Astrocyte of the hippocampus (primary cell): ENCODE measurements at places on chromosomes 7 and 10.

DNA sequence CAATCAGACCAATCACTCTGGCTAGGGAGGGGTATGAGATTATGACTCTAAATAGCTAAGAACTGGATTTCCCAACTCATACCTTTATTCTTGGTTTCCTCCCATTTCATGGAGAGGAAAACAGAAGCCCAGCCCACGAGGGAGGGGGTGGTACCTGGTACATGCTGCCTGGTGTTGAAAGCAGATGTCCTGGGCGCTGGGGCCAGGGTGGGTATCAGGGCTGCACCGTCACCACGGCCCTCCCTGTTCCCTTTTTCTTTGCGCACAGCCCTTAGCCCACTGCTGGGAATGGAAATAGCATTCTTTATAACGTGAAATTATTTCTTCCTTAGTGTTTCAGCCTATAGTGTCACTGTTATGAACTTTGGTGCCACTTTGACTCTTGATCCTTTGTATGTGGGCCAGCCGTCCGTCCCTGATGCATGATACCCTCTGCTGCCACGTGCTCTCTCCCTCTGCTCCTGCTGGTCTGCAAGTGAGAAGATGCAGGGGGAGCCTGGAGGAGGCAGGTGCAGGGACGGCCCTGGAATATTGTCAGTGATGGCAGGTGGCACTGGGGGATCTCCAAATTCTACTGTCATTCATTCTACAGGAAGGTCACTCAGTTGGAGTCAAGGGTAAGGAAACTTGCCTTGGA is 158.5 kb downstream of the CDH23 start:
- no peak for DNase-seq

DNA sequence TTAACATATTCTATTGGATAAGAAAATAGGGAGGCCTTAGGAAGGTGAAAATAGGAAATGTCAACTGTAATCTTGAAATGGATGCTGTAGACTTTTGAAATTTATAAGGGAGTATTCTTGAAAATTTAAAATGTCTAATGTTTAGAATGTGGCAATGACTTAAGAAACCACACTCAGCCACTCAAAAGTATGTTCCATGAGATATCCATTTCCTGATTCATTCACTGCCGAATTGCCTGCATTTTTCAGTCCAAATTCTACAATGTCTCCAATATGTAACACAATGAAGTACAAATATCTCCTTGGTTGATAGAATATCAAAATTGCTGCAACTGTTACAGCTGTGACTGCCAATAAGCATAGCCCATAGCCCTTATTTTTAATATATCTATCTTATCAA is 25.9 kb downstream of the PRKG1 start:
- DNase-seq: no peak

DNA sequence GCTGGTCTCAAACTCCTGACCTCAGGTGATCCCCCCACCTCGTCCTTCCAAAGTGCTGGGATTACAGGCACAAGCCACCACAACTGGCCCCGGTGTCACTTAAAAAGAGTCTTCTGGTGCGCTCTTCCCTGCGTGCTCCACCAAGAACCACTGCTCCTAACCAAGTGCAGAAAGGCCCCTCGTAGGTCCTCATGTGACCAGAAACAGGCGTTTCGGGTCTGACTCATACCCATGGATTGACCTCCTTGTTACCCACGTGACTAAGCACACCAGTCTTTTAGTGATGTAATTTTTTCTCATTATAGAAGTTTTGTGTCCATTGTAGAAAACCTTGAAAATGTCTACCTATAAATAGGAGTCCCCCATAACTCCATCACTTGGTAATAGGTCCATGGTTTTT is 13.9 kb downstream of the FKBP6 start:
- DNase-seq: peak; percentile 55

DNA sequence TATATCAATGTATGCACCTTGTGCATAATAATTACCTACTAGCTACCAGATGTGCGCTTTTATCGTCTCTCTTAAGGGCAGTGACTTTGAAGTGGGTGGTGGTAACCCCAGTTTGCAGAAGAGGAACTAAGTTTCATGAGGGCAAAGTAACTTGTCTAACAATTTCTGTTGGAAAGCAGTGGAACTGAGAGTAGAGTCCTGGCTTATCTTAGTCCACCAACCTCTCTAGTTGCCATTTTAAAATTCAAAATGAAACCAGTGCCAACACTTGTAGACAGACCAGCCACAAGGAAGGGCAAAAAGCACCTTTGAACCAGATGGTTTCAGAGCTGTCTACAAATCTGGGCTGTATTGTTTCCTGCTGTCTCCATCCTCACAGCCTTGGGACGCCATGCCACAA is 32.0 kb upstream of the RBM20 start:
- no peak for DNase-seq

- no peak for DNase-seq
Observed at GRCh38 chr10:488081-488932, 201.2 kb downstream of the DIP2C start.

GRCh38 chr10:47357131-47357582 is 9.0 kb downstream of the RBP3 start:
- DNase-seq: no peak

DNA sequence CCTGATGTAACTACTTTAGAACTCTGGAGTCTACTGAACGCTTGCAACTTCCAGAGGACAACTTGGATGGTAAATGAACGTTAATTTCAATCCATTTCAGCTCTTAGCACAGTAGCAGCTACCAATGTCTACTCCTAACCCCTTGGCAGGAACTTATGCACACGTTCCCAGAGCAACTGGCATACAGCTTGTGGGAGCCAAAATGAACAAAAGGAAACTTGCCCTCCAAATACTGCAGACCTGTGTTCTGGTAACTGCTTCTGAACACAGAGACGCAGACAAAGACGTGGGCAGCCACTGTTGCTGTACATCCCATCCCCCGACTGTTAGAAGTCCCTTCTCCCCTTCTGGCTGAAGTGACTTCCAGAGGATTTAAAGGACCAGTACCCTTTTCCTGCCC is 61.3 kb downstream of the XPNPEP1 start:
- no peak for DNase-seq

DNA sequence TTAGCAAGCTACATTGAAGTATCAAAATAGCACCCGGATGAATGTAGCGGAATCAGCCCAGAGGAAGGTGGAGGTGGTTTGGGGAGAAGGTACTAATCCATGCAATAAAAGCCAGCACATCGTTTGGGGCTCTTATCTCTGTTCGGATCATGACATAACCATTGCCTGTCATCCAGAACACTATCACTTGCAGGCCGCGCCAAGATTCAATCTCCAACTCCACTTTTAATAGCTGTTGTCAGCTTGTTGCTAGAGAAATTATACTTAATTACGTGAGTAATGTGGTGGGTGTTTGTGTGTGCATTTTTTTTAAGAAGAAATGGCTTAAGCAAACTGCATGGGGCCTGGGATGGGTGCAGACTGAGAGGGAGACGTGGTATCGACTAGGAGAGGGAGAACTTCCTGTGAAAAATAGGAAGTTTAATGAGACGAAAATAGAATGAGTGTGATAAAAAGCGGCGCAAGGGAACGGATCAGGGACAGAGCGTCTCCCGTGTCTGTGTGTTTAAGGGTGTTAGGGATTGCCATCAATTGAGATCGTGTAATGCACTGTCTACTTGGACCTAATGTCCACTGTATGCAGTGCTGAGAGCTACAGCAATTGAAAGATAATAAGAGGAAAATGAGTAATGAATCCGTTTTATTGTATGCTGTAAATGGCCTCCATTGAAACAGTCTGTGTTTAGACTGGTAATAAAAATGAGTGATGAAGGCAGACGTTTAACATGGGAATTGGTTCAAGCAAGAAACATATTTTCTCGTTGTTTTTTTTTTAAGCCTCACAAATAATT is 27.6 kb upstream of the SFMBT2 start:
- DNase-seq: no peak

GRCh38 chr7:21365866-21366624 is 61.8 kb upstream of the SP4 start:
- DNase-seq: peak; percentile 33

- peak; percentile 93 for DNase-seq
Observed at GRCh38 chr10:68096913-68097516, 12.3 kb upstream of the MYPN start.

GRCh38 chr10:63388421-63389031 is 77.3 kb downstream of the JMJD1C start:
- DNase-seq: peak; percentile 23

DNA sequence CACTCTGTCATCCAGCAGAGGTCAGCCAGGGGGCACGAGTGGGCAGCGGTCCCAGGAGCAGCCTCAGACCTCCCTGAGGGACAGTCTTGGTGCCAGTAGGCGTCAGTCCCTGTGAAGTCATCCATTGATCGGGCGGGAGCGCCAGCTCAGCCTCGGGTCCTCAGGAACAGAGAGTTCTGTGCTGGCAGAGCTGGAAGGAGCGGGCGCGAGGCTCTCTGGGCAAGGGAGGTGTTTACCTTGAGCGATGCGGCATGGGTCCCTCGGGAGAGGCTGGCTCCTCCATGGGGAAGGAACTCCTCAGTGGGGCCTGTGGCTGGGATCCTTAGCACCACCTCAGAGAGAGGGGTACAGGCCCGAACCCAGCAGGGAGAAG is 101.1 kb upstream of the PPIF start:
- DNase-seq: peak; percentile 70

DNA sequence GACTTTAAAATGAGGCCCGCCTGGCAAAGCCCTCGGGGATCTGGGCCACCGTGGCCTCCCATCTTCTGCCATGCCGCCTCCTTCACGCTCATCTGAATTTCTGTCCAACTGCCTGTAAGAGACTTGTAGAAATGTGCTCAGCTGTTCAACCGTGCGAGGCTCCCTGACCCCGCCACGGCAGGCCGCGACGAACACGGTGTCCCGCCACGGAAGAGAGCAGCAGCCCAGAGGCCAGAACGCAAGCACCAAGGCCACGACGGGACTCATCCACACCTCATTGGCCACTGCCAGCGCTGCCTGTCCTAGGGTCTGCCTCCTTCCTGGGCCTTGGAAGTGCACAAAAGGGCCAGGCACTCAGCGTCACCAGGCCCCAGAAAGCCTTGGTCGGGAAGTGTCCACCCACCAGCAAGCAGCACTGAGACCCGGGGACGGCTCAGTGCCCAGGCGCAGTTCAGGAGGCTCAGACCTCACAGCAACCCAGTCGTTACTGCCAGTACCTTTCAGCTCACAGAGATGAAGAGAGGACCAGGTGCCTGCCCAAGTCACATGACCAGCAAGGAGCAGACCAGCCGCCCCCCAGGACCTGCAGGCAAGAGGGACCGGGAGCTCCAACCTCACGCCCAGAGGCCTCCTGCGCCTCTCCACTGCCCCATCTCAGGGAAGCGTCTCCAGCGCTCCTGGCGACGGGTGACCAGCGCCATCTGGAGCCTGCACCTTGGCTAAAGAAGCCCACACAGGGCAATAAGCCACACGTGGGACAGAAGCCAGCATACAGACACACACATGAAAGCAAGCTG is 85.9 kb downstream of the MAD1L1 start:
- DNase-seq: no peak

- no peak for DNase-seq
Observed at GRCh38 chr10:129495698-129496097, 28.7 kb downstream of the MGMT start.

GRCh38 chr10:19014034-19014433 is 34.6 kb upstream of the MALRD1 start:
- DNase-seq: peak; percentile 40

- no peak for DNase-seq
Observed at GRCh38 chr7:37395618-37396259, 52.9 kb downstream of the ELMO1 start.

GRCh38 chr10:68137171-68137570 is 27.9 kb downstream of the MYPN start:
- DNase-seq: no peak

GRCh38 chr10:45419676-45420025 is 45.6 kb downstream of the ALOX5 start:
- no peak for DNase-seq

DNA sequence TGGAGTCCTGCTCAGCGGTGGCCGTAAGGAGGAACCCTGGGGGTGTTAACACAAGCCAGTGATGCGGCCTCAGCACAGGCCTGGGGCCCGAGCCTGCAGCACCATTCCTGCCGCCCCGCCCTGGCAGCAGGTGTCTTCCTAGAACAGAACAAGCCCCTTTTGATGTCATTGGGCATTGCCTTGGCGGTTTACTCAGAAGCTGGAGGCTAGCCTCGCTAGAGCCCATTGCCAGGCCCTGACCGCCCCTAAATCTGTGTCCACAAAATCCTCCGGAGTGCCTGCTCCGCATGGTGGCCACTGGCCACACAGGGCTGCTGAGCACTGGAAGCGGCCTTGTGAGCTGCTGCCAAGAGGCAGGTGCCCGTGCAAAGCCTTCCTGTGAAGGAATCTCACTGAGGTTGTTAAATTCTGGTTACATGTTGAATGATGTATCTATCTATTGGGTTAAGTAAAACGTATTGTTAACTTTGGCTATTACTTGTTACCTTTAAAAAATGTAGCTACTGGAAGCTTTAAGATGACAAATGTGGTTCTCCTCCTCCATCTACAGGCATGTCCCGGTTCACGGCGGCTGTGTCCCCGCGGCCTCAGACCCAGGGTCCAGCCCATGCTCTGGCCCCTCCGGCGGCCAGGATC is 1.2 kb upstream of the INPP5A start:
- DNase-seq: no peak

DNA sequence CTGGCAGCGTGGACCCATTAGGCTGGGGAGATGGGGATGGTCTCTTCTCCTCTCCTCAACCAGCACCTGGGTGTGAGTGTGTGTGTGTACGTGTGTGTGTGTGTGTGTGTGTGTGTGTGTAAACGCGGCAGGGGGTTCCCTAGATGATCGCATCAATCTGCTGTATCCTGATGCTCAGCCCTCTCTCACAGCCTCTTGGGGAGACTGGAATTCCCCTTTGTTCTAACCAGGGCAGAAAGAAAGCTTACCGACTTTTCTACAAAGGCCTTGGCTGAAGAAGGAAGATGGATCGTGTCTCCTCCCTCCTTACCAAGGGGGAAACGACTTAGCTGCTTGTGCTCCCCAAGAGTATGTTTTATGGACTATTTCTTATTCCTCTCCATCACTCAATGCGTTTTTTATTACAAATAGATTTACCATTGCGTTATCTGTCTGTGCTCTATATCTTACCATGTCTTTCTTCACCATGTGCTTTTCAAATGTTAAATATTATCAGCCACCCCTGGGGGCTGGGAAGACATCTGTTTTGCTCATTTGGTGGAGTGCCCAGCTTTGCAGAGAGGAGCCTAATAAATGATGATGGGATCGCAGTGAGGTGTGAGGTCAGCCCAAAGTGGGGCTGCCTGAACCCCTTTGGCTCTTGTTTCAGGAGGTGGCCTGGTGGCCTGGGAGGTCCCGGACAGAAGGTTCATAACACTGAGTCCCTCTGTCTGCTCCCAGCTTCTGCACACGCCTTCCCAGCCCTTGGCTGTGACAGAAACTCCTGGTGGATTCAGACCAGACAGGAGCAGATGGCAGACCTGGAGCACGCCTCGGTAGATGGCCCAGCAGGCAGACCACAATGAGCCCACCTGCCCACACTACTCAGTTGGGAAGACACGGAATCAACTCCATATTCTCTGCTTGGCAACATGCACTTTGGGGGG is 262.0 kb downstream of the PRPF18 start:
- no peak for DNase-seq
